Activated gamma-delta T cell treated with Interleukin-2 at 50 U/mL for 16 hours (primary cell): ENCODE measurements at places on chromosomes 1 and 21.

DNA sequence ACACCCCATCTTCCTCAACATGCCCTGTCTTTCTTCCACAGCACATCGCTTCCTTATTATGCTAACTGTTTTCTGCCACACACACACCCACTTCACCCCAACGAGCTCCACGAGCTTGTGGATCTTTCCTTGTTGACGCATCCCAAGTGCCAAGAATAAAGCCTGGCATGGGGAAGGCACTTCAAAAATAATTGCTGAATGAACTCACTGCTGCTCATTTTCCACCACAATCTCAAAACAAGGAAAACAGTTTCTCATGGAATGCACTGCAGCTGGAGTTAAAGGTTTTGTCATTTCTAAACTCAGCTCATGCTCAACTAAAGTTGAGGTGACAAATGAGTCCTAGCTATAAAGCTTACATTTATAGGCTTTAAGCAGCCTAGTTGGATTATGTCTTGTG, 86.0 kb downstream of the TIAM1 start:
- DNase-seq, result no peak

DNA sequence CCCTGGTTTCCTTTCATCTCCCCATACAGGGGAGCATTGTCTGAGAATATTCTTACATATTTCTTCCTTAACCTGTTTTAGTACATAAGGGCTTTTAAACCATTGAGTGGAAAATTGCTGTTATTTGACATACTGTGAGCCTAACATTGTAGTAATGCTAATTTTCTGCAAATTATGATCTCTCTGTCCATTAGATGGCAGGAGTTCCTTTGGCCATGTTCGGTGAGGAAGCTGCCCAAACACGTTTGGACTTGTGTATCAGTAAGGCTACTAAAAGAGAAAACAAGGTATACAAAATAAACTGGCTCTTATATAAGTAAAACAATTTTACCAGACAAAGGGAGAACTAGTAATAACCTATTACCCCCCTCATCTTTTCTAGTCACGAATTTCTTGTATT, 29.2 kb downstream of the CDC7 start:
- no peak for DNase-seq

DNA sequence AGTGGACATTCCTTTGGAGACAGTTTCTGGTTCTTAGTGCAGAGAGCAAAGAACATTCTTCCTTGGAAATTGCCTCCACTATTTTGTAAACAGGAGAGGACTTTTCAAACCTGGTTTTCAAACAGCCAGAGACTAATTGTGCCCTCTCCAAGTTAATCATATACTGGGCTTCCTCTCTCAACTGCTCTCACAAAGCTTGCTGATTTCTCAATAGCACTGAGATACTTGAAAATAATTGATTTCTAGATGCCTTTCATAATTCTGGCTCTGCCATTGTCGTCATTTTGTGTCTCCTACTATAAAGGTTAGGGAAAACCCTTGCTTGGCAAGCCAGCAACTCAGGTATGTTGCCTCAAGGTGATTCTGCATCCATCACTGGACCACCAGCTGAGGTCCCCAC, 56.0 kb downstream of the KCNJ15 start:
- DNase-seq, result no peak

- no peak for DNase-seq
Observed at GRCh38 chr1:227391879-227392278, 73.6 kb upstream of the CDC42BPA start.

DNA sequence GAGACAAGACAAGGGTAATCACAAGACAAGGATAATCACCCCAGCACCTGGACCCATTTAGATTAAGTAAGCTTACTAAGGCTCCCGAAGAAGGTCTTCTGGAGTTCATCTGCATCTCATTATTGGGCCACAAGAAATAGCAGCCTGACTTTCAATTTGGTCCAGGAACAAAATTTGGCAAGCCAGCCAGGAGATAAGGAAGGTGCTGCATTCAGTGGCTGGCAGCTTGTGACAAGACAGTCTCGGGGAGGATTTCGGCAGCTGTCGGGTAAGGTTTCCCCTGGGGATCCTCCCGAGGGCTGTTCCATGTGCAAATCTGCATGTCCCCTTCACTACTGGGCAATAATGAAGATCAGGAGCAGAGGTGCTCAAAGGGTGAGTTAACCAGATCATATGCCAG, 195.2 kb downstream of the FCRL5 start:
- DNase-seq, result no peak

GRCh38 chr1:204370176-204370575, 10.4 kb upstream of the PLEKHA6 start:
- no peak for DNase-seq

DNA sequence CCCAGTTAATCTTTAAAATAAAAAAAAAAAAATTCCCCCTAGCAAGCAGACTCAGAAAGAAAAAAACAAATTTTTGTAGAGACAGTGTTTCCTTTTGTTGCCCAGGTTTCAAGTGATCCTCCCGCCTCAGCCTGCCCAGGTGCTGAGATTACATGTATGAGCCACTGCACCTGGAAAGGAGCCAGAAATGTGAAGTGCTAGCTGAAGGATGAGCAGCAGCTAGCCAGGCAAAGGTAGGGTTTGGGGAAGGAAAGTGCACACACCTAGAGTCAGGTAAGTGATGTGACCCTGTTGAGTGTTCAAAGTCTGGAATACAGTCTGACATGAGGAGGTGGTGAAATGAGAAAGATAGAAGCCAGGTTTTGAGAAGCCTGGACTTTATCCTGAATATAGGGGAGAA, 1.7 kb downstream of the AKR1A1 start:
- DNase-seq, result no peak

DNA sequence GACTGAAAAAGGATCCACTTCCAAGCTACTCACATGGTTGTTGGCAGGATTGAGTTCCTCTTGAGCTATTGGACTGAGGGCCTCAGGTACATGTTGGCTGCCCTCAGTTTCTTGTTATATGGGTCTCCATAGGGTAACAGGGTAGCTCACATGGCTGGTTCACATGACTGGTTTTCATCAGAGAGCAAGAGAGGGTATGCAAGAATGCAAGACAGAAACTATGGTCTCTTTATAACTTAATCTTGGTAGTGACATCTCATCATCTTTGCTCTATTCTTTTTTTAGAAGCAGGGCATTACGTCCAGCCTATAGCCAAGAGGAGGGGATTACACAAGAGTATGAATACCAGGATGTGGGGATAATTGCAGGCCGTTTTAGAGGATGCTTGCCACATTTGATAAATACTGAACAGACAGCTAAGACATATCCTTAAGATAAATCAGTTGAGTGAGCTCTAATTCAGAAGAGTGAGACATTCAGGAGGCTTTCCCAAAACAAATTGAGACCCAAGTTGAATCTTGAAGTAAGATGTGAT, 100.2 kb downstream of the HMCN1 start:
- no peak for DNase-seq

- DNase-seq, result no peak
Observed at GRCh38 chr21:44432841-44433790, 22.2 kb upstream of the LRRC3 start.

DNA sequence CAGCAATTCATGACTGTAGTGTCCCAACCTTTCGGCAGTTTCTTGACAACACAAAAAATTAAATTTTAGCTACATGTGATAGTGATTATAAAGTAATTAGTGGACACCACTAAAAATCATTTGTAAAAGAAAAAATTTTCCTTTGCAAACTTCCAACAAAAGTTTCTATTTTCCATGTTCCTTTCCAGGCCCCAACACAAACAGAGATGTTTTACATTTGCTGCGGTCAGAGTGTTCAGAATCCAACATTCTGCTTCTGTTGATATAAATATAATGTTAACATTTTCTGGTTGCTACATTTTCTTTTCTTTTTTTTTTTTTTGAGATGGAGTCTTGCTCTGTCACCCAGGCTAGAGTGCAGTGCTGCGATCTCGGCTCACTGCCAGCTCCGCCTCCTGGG, 54.9 kb upstream of the WLS start:
- DNase-seq, result no peak

- DNase-seq, result no peak
Observed at GRCh38 chr1:188599313-188599712, 1770.6 kb downstream of the PLA2G4A start.

- DNase-seq, result peak; percentile 21
Observed at GRCh38 chr1:6358757-6359201, 34.8 kb downstream of the ACOT7 start.

GRCh38 chr1:43220905-43221778, 48.6 kb upstream of the TMEM125 start:
- no peak for DNase-seq

GRCh38 chr1:27383039-27383605, at the start of gene CD164L2:
Gene CD164L2 (minus strand): TSS chr1:27383333. CDS start chr1:27383239, 94 bp downstream.
- no peak for DNase-seq

DNA sequence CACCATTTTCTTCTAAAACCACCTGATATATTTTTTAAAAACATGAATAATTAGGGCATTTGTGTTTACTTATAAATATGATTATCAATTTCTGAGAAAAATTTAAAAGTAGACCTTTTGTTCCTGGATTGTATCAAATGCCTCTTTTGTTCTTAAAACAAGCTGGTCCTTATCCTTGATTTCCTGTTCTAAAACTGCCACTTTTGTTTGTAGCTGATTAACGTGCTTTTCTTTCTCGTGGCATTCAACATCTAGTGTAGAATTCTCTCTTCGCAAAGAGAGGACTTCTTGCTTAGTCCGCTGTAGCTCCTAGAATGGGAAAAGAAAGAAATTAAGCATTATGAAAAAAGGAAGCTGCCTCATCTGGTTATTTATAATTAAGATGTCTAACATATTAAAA, 25.0 kb downstream of the SASS6 start:
- no peak for DNase-seq

DNA sequence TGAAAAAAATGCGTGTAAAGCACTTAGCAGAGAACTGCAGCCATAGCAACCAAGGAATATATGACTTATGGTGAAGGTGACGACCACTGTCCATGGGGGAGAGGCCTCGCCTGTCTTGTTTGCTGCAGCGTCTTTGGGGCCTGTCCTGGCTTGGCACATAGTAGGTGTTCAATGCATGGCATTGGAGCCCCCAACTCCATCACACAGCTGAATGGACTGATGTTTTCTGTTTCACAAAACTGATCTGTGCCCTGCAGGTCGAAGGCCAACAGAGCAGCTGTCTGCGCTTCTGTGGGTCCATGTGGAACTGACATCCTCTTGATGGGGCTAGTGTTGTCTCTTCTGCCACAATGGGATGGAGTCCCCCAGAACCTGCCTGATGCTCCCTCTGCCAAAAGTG, 296.0 kb downstream of the PTPRU start:
- DNase-seq, result no peak

GRCh38 chr1:101929343-101929742, 67.4 kb downstream of the OLFM3 start:
- DNase-seq, result no peak

- DNase-seq, result no peak
Observed at GRCh38 chr1:24566236-24566867, 10.5 kb downstream of the NCMAP start.

DNA sequence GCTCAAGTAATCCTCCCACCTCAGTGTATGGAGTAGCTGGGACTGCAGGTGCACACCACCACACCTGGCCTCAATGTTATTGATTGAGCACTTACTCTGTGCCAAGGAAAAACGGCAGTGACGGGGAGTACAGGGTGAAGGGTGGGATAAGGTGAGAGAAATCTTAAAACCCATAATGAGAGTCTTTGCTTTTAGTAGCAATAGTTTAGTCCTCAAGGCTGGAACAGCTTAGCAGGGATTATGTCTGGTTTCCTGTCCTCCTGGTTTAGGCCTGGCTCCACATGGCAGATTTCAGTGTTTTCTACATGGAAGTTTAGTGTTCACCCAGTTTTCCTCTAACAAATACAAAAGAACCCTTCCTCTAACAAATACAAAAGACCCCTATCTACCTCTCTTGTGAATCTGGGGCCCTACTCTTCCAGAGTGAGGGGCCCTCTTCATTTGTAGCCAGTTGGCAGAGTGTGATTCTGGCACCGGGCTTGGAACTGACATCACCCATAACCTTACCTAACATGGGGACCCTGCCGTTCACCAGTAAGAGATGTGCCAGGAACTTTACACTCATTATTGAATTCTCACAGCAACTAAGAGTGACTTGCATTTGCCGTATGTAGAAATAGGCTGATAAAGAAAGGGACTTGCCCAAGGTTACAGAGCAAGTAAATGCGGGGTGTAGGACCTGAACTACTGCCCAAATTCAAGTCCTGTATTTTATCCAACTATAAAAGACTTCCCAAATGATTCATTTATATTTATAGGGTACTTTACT, 6.9 kb downstream of the ZNF691 start:
- no peak for DNase-seq

DNA sequence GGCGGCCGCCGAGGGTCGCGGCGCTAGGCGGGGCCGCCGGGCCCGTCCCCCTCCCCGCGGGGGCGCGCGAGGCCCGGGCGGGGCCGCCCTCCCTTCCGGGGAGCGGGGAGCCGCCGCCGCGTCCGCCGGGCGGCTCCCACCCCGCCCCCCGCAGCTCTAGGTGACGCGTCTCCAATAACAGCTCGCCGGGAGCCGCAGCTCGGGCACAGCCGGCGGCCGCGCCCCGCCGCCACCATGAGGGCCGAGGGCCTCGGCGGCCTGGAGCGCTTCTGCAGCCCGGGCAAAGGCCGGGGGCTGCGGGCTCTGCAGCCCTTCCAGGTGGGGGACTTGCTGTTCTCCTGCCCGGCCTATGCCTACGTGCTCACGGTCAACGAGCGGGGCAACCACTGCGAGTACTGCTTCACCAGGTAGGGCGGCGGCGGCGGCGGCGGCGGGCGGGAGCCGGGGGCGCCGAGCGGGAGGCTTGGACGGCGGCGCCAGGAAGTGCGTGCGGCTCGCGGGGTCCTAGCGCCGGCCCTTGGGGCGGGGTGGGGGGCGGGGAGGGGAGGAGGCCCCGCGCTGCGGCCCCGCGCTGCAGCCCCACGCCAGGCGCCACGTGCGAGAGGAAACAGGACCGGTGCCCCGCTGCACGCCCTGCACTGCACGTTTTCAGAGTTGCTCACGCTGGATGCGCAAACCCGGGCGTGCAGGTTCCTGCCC, at the start of gene SMYD2:
Gene SMYD2 (plus strand): TSS at position 139 of the 699 bp plus-strand sequence. CDS start 96 bp downstream, at position 235.
- peak; percentile 61 for DNase-seq

DNA sequence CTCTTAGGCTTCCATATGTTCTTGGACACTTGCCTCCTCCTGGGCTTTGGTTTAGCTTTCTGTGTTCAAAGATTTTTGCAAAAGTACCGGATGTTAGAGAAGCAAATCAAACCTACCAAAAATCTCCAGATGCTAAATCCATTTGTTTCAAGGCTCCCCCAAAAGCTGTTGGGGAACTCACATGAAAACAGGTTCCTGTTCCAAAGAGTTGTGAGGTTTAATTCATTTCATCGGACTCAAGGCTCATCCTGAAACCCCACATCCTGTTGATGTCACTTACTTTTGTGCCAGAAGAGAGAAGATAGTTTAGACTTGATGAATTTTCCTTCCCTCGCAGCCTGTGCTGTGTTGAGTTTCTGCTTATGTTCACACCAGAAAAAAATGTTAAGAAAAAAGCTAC, 41.7 kb upstream of the RXRG start:
- no peak for DNase-seq

GRCh38 chr1:201598973-201599372, 60.0 kb downstream of the NAV1 start:
- DNase-seq, result no peak
